ENCODE measurements at places on chromosomes 3 and 15.

DNA sequence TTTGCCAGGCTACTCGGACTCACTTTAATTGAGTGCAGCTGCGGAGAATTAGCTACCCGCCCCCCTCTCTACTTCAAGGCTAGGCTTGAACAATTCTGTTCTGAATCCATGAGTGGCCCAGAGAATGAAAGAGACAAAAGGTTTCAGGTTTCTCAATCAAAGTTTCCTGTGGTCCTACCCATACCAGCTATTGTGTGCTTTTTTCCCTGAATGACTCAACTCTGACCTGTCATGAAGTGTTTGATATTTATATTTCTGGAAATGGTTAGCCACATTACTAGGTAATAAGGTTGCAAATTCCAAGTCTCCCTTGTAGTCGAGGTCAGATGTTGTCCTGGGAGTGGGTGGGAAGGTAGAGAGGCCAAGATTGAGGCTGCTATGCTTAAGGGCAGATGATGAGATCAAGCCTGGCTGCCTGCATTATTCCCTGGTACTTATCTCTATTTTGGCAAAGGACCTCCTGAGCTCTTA lies 392.7 kb upstream of the TBL1XR1 start:
- DNase-seq, result no peak

- DNase-seq, result no peak
Measured at GRCh38 chr3:117454254-117454653, 744.7 kb downstream of the TUSC7 start.

GRCh38 chr15:63497642-63498467 lies 6.5 kb upstream of the USP3 start:
- peak; percentile 61 for DNase-seq

GRCh38 chr3:10487988-10488633 lies 17.3 kb downstream of the ATP2B2 start:
- no peak for DNase-seq

- no peak for DNase-seq
Measured at GRCh38 chr3:51328206-51328605, 56.9 kb upstream of the MANF start.

GRCh38 chr15:80468796-80469195 lies 64.6 kb downstream of the ARNT2 start:
- no peak for DNase-seq

GRCh38 chr15:63504979-63505841 lies 817 bp downstream of the USP3 start:
- DNase-seq, result peak; percentile 65

- DNase-seq, result no peak
Measured at GRCh38 chr3:21624524-21624923, 126.5 kb downstream of the ZNF385D start.

DNA sequence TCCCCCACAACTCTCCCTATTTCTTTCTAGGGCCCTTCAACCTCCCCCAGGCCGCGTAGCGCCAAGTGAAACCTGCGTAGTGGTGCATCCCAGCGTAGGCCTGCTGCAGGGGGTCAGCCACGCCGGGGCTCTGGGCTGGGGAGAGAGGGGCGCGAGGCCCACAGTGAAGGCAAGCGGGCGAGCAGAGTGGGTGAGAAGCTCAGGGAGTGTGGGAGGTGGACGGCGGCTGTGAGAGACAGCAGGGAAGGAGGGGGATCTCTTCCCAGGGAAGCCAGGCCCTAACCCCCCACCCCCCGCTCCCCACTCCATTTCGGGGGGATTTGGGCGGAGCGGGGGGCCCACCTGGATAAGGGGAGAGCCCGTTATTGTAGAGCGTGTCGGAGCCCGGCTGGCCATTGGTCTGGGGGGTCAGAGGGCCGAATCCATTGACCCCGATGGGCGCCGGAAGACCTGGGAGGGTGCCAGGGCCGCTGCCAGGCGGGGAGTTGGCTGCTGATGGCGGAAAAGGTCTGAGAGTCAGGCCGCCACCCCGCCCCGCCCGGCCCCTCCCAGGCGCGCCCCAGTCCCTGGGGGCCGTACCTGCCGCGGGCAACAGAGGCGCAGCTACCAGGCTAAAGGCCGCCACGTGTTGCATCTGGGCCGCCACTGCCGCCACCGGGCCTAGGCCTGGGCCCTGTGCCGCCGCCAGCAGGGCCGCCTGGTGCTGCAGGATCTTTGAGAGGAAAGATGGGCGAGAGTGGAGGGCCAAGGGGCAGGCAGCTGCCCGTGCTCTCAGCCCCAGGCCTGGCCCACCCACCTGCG lies 16.6 kb upstream of the PARP6 start:
- DNase-seq, result no peak

DNA sequence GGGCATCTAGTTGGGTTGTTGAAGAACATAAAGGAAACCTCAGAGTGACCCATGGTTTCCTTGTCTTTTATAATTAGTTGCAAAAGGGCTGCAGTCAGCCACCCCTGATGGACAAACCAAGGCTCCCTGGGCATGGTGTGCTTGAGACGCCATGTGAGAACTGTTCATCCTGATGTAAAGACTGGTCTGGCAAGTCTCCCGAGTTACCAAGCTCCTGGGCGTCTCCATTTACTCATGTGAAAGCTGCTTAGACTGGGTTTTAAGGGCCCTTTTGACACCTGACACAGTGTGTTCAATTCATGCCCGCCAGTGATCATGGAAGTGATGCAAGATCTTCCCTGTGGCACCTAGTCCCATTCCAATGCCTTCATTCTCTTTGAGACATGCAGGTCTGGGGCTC lies 49.4 kb downstream of the GRK7 start:
- no peak for DNase-seq

DNA sequence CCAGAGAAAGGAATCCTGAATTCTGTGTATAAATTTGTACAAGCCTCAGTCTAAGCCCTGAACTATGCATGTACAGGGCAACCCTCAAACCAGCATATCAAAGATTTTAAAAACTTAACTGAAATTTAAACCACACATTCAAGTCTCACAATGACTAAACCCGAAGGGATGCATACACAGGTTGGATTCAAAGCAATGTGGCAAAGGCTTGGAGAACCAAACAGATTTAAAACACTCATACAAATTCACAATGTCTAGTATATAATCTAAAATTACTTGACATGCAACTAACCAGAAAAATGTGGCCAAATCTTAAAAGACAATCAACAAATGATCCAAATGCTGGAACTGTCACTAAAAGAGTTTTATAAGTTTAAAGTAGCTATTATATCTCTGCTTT lies 36.4 kb downstream of the CEP152 start:
- no peak for DNase-seq

GRCh38 chr3:109177908-109178307 lies 41.4 kb downstream of the C3orf85 start:
- no peak for DNase-seq

DNA sequence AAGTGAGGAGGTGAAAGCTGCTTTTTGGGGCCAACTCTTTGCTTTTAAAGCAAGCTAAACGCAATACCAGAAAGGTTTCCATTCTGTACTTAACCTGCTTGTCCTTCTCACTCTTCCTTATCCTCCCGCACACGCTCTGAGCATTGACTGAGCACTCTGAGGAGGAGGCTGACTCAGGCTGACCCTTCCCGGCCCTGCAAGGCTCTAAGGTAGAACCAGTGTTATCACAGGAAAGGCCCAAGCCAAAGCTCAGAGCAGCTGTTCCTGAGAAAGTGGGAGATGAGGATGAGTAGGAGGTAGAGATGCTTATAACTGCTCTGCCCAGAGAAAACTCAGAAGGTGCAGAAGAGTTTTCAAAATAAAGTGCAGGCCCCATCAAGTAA lies 2.3 kb downstream of the B3GNT5 start:
- no peak for DNase-seq

- no peak for DNase-seq
Measured at GRCh38 chr3:15330031-15330596, 2.3 kb downstream of the SH3BP5 start.

GRCh38 chr15:77426871-77427270 lies 6.2 kb downstream of the HMG20A start:
- DNase-seq, result no peak

DNA sequence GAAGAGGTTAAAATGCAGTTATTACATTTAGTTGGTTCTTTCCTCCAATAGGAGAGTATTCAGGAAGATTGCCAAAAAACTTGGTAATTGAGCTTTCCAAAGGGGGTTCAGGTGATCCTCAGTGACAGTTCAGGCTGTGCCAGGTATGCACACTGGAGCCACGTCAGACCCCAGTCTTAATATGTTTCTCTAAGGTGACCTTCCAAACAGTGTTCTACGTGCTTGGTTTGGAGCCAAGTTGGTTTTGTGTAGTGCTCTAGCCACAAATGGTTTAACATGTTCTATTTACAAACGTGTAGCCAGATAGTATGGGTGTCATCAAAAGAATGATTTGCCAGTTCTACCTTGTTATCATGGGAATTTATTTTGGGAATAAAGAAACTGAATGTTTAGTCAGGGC lies 21.0 kb downstream of the CTDSPL start:
- no peak for DNase-seq

DNA sequence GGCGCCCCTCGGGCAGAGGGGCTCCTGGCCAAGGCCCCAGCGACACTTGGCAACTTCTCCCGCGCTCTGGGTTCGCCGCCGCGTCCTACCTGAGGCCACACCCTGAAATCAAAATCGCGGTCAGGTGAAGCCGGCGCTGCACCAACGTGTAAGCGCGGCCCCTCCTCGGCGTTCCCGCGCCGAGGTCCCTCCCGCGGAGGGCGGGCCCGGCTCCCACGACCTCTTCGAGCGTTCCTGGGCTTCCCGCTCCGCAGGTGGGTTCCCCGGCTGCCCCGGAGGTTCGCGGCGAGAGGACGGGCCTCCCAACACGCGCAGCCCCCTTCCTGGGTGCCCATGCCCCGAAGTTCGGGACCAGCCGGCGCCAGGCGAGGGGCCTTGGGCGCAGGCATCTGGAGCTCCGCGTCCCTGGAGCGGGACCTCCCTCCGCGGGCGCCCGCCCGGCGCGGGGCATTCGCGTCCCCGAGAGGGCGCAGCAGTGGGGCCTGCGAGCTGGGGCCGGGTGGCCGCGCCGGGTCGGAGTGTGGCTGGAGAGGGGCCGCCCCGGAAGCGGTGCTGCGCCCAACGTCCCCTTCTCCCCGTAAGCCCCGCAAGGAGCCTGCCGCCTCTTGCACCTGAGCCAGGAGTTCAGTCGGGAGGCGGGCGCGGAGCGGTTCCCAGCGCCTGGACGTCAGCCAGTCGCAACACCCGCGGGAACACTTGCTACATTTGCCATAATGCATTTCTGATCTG lies 13.7 kb downstream of the PAK6 start:
- DNase-seq, result peak; percentile 35

DNA sequence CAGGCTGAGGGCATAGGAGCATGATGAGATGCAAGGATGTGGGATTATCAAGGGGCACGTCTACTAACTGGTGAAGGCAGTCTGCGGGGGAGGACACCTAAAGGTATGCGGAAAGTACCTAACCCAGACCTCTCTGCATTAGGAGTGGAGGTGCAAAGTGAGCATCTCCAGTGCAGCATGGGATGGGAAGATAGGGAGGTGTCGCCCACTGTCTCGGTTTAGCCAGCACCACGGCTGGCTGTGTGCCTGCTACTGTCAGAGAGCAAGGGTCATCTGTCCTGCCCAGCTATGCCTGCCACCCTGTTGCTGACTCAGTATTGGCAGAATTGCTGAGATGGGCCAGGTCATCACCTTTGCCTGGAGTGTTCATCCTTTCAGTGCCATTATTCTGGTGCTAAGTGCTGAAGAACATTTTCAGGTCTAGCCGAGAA lies 40.1 kb downstream of the OXNAD1 start:
- DNase-seq, result no peak

GRCh38 chr3:60588806-60589205 lies 662.4 kb downstream of the FHIT start:
- no peak for DNase-seq

- DNase-seq, result no peak
Measured at GRCh38 chr3:69091389-69092029, 6.8 kb downstream of the ARL6IP5 start.

- DNase-seq, result no peak
Measured at GRCh38 chr15:73832657-73833056, 40.7 kb upstream of the TBC1D21 start.

DNA sequence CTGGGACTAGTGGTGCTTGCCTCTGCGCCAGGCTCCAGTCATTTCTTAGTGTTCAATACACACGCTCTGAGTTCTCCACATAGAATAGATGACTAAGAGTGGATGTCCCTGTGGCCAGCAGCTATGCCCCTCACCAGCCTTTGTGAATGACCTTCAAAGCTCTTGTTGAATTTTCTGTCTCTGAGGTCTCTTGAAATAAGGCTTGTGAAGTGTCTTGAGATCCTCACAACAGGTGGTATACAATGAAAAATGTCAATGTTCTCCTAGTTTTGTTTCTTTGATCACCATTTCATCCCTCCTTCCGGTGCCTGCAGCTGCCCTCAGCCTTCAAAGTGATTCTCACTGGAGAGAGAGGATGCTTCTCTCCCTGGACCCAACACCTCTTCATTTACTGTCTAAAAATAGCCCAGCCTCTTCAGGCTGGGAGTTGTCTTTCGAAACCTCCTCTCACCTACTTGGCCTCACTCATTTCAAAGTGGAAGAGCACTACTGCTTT lies 5.4 kb downstream of the MAPKBP1 start:
- DNase-seq, result no peak

- DNase-seq, result no peak
Measured at GRCh38 chr15:36960179-36960946, 140.0 kb downstream of the MEIS2 start.

DNA sequence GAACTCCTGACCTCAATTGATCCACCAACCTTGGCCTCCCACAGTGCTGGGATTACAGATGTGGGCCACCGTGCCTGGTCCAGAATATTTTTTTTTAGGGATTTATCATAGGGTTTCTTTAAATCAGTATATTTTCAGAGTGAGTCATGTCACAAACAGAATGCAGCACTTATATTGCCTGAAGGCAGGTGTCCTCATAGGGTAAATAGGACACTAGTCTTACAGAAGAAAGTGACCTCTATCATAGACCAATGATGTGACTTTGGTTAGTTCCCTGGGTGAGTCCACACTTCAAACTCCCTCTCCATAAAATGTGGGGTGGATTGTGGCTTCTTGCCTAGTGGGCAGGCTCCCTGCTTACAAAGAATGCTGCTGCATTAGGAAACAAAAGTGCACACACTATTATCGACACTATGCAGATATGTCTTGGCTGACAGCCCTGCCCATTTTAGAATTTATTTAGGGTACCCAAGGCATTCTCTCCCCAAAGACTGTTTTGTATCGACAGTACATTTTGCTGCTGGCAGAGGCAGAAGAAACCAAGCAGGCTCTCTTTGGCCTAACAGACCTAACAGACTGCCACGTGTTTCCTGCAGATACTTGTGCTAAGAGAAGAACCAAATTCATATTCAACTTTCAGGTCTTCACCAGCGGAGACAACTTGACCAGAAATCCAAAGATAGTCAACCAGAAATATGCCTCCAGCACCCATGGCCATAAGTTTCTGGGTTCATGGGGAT lies 125.0 kb downstream of the MOBP start:
- DNase-seq, result no peak

DNA sequence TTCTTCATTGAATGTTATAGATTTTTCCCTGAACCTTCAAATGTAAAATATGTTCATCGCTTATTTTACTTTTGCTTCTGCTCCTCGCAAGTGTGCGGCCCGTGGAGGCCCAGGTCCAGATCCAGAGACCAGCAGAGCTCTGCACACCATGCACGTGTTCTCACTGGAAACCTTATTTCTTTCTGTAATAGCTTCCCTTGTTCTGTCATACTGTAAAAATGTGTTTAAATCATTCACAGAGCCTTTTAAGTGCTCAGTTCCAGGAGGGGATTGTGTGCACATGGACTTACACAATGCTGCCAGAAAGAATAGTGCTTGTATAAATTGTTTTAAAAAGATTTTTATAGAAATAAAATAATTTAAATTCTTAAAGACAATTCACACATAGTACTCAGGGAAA lies 359.3 kb downstream of the GABRG3 start:
- no peak for DNase-seq

All from CD8-positive, alpha-beta T cell (primary cell).